ENCODE measurements at places on chromosomes 4 and X.

- no peak for DNase-seq
Observed at GRCh38 chrX:37424000-37424429, 74.9 kb downstream of the PRRG1 start.

DNA sequence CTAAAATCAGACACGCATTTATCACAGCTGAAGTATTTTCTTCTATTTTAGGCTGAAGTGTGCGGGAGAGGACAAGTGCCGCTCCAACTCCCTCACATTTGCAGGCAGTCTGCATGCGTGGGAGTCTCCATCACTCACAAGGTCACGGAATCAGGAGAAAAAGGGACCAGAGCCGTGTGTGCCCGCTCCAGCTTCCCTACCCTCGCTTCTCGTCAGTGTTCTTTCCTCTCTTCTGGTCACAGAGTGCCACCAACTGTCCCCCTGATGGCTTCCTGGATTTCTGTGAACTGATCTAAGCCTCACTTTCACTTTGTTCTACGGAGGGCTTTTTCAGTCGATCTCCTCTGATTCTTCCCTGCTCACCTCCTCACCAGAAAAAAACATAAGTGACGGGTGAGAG is 407.4 kb upstream of the AADAT start:
- DNase-seq = no peak

DNA sequence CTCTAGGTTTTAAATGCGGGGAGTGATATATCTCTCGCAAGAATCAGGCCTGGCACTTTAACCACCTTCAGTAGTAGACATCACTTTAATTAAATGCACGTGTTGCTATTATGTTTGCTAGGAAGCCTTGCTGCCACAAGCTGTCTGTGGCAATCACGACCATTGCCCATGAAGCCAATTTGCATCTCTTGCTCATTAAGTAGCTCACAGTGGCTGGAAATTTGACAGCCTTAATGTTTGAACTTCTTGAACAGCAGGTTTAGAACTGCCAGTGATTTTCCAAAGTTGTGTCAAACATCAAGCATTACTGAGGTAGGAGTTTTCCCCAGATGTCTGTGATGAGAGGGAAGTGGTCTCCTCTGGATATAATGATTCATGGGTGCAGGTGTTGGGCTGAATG is 642.3 kb upstream of the CPEB2 start:
- DNase-seq = no peak

DNA sequence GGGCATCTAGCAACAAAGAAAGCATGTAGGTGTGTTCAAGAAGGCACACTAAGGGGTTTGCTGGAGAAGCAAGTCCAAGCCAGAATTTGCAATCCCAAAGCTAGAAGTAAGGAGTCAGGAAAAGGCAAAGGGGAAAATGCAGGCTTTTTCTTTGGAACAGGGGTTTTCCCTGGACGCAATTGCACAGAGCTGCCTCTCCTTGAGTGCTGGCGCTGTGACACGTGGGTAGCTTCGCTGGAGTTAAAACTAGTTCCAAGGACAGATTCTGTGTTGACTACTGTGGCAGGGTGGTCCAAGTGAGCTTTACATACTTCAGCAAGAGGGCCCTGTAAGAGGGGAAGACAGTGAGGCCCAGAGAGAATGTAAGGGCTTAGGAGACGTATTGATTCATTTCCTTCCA is 277.1 kb downstream of the ADGRA3 start:
- DNase-seq = no peak

DNA sequence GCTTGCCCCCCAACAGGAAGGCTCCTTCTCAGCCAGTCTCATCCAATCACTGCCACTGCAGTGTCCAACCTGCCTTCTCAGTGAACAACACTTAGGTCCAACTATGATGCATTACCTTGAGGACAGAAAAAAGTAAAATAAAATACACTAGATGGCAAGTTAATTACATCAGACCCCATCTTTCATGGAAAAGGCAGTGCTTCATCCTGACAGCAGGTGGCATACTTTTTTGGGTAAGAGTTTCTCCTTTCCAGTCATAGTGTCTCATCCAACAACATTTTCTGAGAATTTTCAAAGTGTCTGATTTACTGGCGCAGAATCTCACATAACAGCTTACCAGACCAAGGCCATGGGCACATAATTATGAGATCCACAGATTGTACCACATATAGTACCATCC is 1742.8 kb downstream of the PCDH7 start:
- no peak for DNase-seq

GRCh38 chrX:82666355-82666754 is 841.7 kb upstream of the POU3F4 start:
- no peak for DNase-seq

DNA sequence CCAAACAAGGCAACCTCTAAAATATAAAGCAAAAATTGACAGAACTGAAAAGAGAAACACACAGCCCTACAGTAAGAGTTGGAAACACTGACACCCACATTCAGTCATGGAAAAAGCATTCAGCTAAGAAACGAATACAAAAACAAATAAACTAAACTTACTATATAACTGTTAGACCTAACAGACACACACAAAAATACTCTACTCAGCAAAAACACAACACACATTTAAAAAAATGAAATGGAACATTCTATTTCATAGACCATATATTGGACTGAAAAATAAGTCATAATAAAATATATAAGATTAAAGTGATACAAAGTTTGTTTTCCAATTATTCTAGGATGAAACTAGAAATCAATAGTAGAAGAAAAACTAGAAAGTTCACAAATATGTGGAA is 488.8 kb upstream of the POU3F4 start:
- DNase-seq = no peak

- DNase-seq = peak; percentile 24
Observed at GRCh38 chr4:38860788-38861424, 4.3 kb upstream of the TLR6 start.

- DNase-seq = no peak
Observed at GRCh38 chr4:151700566-151701316, 60.1 kb downstream of the GATB start.

DNA sequence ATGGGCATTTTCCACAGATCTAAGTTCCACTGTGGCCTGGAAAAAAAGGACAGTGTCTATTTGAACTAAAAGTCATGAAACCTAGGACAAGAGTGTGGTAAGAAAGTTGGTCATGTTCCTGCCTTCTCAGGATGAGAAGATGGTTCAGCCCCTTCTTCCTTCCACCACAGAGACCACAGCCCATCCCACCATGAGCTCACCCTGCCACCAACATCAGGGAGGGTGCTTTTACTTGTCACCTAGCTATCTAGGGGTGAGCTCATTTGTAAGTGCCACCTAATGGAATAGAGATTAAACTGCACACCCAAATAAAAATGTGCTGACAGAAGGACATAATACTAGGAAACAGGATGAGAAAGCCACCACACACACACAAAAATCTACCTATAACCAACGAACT is 235.9 kb downstream of the SPIN4 start:
- DNase-seq = no peak

DNA sequence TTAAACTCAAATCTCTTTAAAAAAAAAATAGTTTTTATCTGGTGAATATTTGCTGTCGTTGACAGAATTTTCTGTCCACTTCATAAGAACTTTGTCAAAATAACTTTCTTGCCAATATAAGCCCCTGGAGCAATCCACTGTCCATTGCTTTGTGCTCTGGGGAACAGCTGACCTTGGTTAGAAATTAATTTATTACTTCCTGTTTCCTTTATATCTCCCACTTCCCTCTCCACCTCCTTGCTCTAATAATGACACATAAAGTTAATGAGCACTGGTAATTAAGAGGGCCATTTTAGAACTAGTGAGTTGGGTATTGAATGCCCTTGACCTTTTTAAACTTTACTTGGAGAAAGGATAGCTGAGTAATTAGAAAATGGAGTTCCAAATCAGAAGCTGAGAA is 151.3 kb upstream of the LEF1 start:
- no peak for DNase-seq

DNA sequence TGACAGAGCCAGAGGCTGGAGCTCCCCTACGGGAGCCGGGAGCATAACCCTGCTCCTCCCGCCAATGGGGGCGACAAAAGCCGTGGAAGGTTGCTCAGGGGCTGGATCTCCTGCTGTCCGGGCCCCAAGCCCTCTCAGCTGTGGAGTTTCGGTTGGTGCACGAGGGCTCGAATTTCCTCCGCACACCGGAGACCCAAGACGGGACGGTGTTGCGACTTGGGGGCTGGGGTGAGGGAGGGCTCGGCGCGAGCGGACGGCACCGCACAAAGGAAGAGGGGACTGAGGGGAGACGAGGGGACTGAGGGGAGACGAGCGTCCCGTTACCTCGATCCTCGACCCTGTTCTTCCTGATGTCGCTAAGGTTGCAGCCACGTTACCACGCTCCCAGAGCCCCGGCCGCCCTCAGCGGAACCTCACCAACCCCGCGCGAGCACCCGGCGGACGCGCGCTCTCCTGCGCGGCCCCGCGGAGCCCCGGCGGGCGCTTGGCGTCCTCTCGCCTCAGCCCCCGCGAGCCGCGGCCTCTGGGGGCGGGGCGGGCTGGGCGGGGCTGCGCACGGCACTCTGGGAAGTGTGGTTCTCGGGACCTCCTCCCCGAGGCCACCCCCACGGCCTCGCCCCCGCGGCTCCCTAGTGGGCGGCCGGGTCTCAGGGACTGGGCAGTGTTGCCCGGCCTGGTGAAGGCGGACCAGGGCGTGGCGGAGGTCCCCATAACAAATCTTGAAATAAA is at the start of gene KLHL8:
TSS of gene KLHL8 (minus strand) at position 525 of the 729 bp plus-strand sequence. CDS start 25,079 bp downstream, outside the sequence.
- DNase-seq = peak; percentile 86

DNA sequence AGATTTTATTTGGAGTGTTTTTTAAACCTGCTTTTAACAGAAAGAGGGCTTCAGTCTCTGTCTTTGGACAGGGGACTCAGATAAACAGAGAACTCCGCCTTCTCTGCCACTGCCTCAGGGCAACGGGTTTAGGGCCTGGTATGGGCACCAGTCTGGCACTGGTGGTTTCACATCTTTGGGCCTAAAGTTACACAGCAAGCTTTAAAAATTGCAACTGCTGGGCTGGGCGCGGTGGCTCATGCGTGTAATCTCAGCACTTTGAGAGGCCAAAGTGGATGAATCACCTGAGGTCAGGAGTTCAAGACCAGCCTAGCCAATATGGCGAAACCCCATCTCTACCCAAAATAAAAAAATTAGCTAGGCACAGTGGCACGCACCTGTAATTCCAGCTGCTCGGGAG is 10.3 kb upstream of the NAT8L start:
- no peak for DNase-seq

DNA sequence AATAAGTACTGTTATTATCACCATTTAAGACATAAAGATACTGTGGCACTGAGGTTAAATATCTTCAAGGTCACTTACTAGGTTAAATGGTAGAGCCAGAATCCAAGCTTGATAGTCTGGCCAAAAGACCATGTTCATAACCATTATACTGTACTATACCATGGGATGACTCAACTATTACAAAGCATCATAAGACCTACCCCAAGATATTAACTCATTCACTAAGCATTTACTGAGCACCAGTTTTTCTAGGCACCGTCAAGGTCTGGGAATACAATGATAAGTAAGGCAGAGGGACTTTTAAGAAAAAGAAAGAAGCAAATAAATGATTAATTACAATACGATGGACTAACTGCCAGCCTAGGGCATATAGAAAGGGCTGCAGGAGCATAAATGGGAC is 95.5 kb upstream of the KCTD8 start:
- no peak for DNase-seq

DNA sequence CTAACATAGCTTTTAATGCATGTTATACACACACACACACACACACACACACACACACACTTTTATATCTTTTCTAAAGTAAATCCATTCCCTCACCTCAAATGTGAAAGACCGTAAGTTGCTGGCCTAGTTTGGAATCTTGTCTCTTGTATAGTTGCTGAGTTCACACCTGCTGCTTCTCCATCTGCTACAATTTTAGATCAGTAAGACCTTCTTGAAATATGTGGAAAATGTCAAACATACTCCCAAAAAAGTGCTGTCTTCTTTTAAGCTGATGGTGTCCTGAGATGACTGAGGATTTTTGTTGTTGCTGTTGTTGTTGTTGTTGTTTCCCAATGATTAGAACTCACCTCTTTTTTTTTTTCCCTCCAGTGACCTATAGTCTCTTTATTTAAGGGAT is 121.3 kb downstream of the SNCA start:
- no peak for DNase-seq

DNA sequence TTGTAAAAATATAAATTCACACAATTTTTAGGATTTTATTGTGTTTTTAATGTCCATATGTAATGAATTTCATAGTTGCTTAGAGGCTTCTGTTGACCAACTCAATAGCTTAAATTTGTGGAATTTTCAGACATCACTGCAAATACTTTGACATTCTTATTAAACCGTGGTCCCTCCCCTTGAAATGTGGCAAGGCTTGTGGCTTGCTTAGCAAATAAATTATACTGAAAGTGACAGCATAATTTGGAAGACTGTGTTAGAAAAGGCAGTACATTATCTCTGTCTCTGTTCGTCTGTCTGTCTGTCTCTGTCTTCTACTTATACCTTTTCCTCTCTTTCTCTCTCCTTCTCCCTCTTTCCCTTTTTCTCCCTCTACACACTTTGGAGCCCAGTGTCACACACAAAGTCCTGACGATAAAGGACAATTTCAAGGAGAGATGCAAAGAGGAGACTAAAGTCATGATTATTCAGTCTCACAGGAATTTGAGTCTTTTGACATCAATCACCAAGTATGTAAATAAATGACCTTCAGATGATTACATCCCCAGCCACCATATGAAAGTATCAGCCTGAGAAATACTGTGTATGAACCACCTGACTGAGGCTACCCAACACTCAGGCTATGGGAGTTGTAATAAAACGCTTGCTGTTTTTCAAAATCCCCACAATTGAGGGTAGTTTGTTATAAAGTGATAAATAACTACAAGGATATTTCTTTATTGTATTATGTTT is 21.0 kb upstream of the UGT2B7 start:
- DNase-seq = no peak

GRCh38 chr4:151468715-151469696 is 60.0 kb downstream of the FHIP1A start:
- no peak for DNase-seq

GRCh38 chr4:4867375-4868039 is 8.0 kb downstream of the MSX1 start:
- DNase-seq = no peak

GRCh38 chr4:52861171-52861823 is 820 bp upstream of the RASL11B start:
- DNase-seq = no peak

DNA sequence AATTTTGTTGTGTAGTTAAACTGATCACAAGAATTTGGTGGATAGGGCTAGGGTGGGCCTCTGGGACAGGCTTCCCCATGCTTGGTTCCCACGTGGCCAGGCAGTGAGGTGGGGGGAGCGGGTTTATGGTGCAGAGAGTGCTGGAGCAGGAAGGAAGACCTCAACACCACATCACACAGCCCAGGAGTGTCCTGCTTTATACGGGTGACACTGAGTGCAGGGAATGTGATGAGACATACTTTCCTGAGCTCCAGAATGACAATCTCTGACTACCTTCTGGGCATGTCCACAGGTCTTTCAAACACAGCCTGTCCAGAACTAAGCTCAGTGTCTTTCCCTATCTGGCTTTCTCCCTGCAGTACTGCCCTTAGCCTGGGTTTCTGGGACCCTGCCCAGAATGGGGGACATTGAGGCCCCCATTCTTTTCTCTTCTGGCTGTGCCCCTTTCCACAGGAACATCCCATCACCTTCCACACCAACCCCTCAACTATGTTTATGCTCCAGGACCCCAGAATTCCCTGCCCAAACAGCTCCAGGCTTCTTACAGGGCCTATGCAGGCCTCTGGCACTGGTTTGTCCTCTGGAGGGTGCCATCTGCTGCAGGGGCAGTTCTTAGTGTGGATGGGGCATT is 36.5 kb upstream of the RASL11B start:
- DNase-seq = no peak

All from stimulated activated CD8-positive, alpha-beta memory T cell treated with anti-CD3 and anti-CD28 coated beads, Interleukin-12 subunit alpha, Interleukin-12 subunit beta, amount 100 ng/mL, for 4 hours (primary cell).